Lower lobe of right lung (tissue), 2 donors: ENCODE measurements at places on chromosomes 7 and 10.

DNA sequence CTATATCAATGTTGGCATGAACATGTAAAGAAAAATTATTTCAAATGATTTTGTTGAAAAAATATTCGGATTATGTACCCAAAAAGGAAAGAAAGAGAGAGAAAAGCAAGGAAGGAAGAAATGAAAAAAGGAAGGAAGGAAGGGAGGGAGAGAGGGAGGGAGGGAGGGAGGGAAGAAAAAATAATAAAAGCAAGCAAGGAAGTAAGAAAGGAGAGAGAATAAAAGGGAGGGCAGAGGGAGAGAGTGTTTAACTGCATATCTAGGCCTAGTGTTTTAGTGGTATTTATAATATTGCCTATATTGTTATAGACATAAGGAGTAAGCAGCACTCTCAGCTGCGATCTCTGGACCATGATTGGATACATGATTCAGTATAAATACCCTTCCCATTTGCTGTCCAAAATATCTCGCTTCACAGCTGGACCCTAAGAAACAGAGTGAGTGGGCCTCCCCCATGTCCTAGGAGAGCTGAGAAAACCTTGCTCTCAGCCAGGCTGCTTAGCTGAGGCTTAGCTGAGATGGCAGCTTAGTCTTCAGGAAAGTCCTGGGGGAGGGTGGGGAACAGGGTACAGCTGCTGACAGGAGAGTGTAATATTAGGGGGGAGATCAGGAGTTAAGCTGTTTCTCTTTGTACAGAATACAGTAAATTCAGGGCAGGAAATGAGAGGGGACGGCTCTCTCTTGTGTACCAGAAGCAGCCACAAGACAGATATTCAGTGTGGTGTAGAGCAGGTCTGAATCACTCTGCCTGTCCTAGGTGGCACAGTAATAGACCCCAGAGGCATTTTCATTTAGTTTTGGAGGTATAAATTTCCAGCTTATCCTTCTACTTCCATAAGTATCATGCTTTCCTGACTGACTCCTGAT lies 66.8 kb upstream of the TARP start:
- DNase-seq: no peak

DNA sequence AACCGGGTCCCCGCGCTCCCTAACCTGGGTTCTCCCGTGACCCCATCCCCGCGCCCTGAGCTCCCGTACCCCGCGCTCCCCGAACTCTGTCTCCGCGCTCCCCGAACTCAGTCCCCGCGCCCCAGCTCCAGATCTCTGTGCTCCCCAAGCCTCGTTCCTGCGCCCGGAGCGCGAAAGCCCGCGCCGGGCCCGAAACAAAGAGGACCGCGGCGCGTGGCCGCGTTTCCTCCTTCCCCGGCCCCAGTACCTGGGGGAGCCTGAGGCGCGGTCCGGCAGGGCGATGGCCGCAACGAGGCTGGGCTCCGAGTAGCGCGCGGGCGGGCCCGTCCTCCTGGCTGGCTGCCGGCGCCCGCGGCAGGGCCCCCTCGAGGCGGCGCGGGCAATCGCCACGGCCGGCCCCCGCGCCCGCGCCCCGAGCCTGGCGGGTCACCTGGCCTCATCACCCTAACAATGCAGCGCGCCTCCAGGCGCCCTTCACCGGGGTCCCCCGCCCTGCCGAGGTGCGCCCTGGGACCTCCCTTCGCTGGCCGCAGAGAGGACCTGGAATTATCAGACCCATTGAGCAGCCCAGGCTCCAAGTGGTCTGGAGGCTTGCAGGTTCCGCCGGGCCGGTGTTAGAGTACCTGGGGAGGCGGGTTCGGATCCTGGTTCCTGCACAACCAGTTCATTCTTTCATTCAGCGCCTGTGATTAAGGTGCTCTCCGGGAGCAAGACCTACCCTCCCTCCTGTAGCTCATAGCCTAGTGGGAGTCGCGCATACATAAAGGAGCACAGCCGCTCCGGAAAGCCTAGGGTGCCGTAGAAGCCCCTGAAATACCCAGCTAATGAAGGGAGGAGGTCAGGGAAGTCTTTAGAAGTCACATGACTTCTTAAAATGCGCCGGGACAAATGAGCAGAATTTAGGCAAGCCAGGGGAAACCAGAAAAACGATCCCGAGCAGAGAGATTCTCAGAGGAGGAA lies at the start of gene TNS3:
Gene TNS3 (minus strand): TSS at position 308 of the 960 bp plus-strand sequence. CDS start 142,475 bp downstream, outside the sequence.
- DNase-seq: peak; percentile 68

GRCh38 chr7:54996391-54996790 lies 22.4 kb upstream of the EGFR start:
- DNase-seq: no peak

- no peak for DNase-seq
Observed at GRCh38 chr10:101438881-101439391, 85.0 kb downstream of the BTRC start.

- no peak for DNase-seq
Observed at GRCh38 chr7:65441010-65441409, 67.4 kb downstream of the ZNF92 start.

DNA sequence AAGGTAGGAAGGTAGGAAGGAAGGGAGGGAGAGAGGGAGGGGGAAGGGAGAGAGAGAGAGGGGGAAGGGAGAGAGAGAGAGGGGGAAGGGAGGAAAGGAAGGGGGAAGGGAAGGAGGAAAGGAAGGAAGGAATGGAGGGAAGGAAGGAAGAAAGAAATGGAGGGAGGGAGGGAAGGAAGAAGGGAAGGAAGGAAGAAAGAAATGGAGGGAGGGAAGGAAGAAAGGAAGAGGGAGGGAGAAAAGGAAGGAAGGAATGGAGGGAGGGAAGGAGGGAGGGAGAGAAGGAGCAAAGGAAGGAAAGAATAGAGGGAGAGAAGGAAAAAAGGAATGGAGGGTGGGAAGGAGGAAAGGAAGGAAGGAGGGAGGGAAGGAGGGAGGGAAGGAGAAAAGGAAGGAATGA lies 176.4 kb upstream of the PTER start:
- DNase-seq: no peak

- DNase-seq: no peak
Observed at GRCh38 chr7:28608237-28608656, 195.9 kb downstream of the CREB5 start.

DNA sequence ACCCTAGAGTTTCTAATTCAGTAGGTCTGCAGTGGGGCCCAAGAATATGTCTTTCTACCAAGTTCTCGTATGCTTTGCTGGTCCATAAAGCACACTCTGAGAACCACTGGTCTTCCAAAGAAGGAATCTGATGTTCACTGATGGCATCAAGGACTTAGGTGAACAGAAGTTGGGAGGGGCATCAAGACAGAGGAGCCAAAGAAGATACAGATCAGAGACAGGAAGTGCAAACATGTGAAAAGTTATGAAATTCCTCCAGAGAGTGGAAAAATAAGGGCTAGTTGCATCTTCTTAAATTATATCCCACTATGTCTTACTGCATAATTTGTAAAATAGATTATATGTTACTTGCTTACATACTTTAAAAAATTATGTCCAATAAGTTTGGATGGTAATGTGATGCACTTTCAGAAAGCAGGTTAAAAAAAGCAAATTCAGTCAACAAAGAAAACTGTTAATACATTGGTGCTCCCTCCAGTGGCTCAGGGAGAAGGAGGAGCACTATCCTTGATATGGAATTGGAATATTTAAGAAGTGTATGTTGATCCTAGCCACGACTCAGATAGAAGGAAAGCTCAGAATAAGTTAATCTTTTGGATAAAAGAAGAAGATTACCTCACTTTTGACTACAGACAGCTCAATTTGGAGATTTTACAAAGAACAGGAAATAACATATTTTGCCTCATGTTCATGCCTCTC lies 35.8 kb downstream of the CREB3L2 start:
- no peak for DNase-seq

DNA sequence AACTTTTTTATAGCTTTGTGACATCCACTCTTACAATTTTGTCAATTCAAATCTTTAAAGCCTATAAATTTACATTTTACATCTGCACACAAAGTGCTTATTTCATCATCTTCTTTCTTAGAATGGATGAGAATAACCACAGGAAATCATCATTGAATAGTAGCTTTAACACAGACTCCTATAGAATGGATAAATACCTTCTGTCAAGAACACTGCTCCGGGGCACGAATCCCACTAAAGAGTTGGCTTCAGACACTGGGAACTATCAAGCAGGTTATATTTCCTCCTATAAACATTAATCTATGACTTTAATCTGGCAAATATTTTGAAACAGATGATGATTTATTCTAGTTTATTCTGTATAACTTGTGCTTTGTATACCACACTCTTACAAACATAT lies 269.7 kb upstream of the TPK1 start:
- DNase-seq: no peak

DNA sequence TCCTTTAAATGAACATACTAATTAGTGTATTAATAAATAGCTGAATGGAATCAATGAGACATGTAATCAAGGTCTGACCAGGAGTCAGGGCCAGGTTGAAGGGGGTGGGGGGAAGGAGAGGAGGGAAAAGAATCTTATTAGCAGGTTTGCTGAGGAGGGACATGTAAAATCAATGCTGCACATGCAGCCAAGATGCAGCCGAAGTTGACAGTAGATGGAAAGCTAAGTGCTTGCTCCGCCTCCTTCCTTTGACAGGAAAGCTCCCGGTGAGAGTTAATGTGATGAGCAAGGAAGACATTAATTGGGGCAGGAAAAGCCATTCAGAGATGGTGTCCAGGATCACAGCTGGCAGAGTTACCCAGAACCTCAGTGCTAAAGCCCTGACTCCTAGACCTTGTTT lies 24.4 kb downstream of the PLXNA4 start:
- no peak for DNase-seq

DNA sequence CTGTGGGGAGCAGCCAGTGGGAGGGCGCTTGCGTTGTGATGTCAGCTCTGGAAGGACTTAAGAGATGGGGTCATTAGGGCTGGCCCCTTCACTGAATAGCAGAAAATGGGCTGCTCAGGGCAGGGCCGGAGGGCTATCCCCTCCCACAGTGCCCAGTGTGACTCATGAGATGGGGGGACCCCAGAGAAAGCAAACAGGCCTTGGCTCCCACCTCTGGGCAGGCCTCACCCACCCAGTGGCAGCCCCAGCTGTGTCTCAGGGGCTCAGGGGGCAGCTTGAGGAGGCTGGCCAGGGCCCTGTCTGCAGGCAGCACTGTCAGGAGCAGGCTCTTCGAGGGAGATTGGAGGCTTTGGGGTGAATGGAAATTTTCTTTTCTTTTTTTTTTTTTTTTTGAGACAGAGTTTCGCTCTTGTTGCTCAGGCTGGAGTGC lies 168.3 kb downstream of the SLIT1 start:
- DNase-seq: no peak

GRCh38 chr7:159128767-159129166 lies 15.9 kb downstream of the VIPR2 start:
- no peak for DNase-seq

GRCh38 chr7:85030893-85031292 lies 156.0 kb downstream of the SEMA3D start:
- no peak for DNase-seq

- no peak for DNase-seq
Observed at GRCh38 chr10:112775381-112775780, 174.7 kb upstream of the TCF7L2 start.

DNA sequence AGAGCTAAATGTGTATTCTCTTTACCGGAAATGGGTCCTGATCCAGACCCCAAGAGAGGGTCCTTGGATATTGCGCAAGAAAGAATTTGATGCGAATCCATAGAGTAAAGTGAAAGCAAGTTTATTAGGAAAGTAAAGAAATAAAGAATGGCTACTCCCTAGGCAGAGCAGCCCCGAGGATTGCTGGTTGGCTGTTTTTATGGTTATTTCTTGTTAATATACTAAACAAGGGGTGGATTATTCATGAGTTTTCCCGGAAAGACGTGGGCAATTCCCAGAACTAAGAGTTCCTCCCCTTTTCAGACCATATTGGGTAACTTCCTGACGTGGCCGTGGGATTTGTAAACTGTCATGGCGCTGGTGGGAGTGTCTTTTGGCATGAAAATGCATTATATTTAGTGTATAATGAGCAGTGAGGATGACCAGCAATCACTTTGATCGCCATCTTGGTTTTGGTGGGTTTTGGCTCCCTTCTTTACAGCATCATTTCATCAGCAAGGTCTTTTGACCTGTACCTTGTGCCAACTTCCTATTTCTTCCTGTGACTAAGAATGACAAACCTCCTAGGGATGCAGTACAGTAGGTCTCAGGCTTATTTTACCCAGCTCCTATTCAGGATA lies 60.4 kb downstream of the ARL4A start:
- DNase-seq: no peak

GRCh38 chr7:45203936-45204445 lies 46.4 kb downstream of the RAMP3 start:
- no peak for DNase-seq

GRCh38 chr7:117751775-117752174 lies 121.5 kb downstream of the CTTNBP2 start:
- DNase-seq: no peak

- peak; percentile 81 for DNase-seq
Observed at GRCh38 chr7:75611557-75612178, 119.5 kb downstream of the SPDYE5 start.

GRCh38 chr10:91211675-91212074 lies 8.8 kb upstream of the PCGF5 start:
- no peak for DNase-seq

- no peak for DNase-seq
Observed at GRCh38 chr7:63028376-63029206, 970.1 kb upstream of the ZNF722 start.

DNA sequence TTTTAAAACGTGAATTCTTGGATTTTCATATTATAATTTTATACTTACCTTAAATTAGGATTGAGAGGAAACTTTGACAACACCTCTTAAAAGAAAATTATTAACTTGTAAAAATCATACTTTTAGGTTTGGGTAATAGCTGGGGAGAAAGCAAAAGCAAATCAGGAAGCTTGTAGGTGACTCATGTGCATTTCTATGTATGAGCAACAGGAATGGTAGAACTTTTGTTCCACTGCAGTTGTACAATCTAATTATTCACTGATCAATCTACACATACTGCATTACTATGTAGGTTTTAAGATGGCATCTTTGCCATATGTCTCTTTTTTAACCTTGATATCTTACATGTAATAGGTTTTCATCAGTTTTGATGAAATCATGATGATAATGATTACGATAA lies 223.2 kb downstream of the PRKG1 start:
- DNase-seq: no peak

- no peak for DNase-seq
Observed at GRCh38 chr10:21487416-21488180, 37.9 kb downstream of the SKIDA1 start.

GRCh38 chr7:41047789-41048191 lies 655.1 kb downstream of the INHBA start:
- no peak for DNase-seq

- DNase-seq: peak; percentile 66
Observed at GRCh38 chr7:51316666-51317581, at the start of gene COBL. Gene COBL, minus strand, starts transcription at chr7:51316809. Its CDS starts 176 bp downstream, at chr7:51316633.
